Renal cortical epithelial cell (primary cell): ENCODE measurements at places on chromosomes 6 and 20. TPM values are rescaled to one million over a fixed set of nuclear protein-coding genes. Genes with fewer than 3 reads are reported as not detected.

CTAGE9 gene
- total RNA-seq, result not detected in 2 replicates

FRK gene
- 21.7 and 44.4 TPM in 2 replicates for total RNA-seq

DPPA5 gene
- total RNA-seq, result not detected in 2 replicates

GNAS-AS1 gene
- total RNA-seq, result under 0.01 and 0.65 TPM in 2 replicates

GTSF1L gene
- not detected in 2 replicates for total RNA-seq

C20orf204 gene
- 0.45 TPM in 1 of 2 replicates, not detected in the other for total RNA-seq

TFAP2A gene
- 2.3 and 11.2 TPM in 2 replicates for total RNA-seq

NQO2 gene
- 29.0 and 35.8 TPM in 2 replicates for total RNA-seq

SLC17A2 gene
- total RNA-seq, result 0.30 TPM in 1 of 2 replicates, not detected in the other

OPRM1 gene
- total RNA-seq, result not detected in 2 replicates

SAPCD1 gene
- total RNA-seq, result 0.50 and 0.69 TPM in 2 replicates

PNRC1 gene
- 35.3 and 110 TPM in 2 replicates for total RNA-seq

FRS3 gene
- total RNA-seq, result 0.35 and 2.0 TPM in 2 replicates

ULBP1 gene
- total RNA-seq, result 0.17 and 0.20 TPM in 2 replicates

SLC22A1 gene
- 0.50 TPM in 1 of 2 replicates, not detected in the other for total RNA-seq

RFX6 gene
- total RNA-seq, result not detected in 2 replicates

SUMO4 gene
- total RNA-seq, result 3.2 TPM in 1 of 2 replicates, not detected in the other

SMOC2 gene
- total RNA-seq, result 0.10 and 0.35 TPM in 2 replicates

SCRT2 gene
- total RNA-seq, result not detected in 2 replicates

TAP2 gene
- total RNA-seq, result 14.1 and 14.4 TPM in 2 replicates
